ENCODE measurements at places on chromosomes 4 and X. TPM values are rescaled to one million over a fixed set of nuclear protein-coding genes. Genes with fewer than 3 reads are reported as not detected.

STK26 gene
- 9.6 TPM for total RNA-seq

H2BW2 gene
- total RNA-seq = not detected

UGT8 gene
- 0.09 TPM for total RNA-seq

DDX53 gene
- total RNA-seq = not detected

LANCL3 gene
- total RNA-seq = not detected

Data from A549 treated with DMSO at 1 μM for 4 hours (cell line).